HL-60 (cell line): ENCODE measurements at places on chromosomes 2 and 18.

DNA sequence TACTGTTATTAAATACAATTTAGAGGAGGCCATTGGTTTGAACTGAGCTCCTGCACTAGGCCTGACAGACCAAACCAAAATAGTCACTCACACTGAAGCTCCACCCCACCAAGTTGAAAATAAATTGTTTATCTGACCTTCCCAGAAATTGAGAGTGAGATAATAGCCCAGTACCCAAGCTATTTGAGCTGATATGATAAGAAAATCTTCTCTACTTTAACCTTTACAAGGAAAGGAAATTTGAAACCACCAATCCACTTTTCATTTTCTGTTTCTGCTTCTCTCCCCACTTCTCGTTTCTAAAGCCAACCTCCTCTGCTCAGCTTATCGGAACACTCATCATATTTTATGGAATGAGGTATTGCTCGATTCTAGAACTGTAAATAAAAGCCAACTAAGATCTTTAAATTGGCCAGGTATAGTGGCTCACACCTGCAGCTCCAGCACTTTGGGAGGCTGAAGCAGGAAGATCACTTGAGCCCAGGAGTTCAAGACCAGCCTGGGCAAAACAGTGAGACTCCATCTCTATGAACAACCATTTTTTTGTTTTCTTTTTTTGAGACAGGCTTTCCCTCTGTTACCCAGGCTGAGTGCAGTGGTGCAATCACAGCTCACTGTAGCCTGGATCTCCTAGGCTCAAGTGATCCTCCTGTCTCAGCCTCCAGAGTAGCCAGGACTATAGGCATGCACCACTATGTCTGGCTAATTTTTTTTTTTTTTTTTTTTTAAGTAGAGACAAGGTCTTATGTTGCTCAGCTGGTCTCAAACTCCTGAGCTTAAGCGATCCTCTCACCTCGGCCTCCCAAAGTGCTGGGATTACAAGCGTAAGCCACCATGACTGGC lies 13.3 kb upstream of the GALM start:
- peak; percentile 27 for DNase-seq

GRCh38 chr18:64713284-64713683 lies 564.4 kb upstream of the LINC00305 start:
- peak; percentile 72 for DNase-seq

- no peak for DNase-seq
Measured at GRCh38 chr18:7146067-7146466, 28.5 kb upstream of the LAMA1 start.

DNA sequence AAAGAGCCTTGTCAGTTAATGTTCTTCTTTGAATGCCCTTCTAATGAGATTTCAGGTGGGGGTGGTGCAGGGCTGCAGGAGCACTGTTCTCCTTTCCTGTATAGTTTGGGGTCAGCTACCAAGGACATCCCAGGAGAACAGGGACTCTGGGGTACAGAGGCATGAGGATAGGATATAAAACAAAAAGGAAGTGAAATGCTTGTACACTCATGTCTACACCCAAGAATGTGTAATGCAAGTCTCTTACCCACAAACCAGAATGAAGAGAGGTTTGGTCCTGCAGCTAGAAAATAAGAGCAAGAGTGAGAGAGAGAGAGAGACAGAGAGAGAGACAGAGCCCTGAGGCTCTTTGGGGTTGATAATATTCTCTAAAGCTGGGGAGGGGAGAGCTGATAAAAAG lies 151.8 kb upstream of the KCTD1 start:
- no peak for DNase-seq

GRCh38 chr2:100283724-100284501 lies 38.4 kb downstream of the LONRF2 start:
- DNase-seq, result no peak
